ENCODE measurements at places on chromosomes 2 and 18.

- no peak for DNase-seq
These were observed 20.8 kb upstream of the CEP68 start for GRCh38 chr2:65035351-65035943.

- no peak for DNase-seq
These were observed 19.1 kb upstream of the NARS1 start for GRCh38 chr18:57640749-57641148.

DNA sequence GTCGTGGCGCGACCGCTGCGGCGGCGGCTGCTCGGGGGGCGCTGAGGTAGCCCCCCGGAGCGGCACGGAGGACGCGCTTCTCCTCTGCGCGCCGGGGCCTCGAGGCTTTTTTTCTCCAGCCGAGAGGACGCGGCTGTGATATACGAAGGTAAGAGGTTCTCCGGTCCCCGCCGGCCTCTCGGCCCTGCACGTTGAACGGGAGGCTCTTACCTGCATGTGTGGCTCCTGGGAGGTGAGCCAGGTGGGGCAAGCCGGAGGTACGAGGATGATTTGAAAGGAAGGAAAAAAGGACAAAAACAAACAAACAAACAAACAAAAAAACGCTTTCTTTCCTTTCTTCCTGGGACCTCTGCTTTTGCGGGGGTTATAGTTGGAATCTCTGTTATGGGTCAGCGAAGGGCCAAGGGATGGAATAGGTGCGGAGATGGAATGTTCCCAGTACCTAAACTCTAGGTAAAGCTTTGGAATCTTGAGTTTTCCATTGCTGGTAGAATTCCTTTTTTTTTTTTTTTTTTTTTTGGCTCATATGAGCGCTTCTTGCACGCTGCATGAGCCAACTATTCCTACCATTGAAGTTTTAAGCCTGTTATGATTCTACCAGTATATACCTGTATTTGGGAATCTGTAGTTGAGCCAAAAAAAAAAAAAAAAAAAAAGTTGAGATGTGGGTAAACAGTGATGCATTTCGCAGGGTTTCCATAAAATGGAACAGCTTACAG, 674 bp downstream of the PTPN4 start:
- no peak for DNase-seq

- DNase-seq, result no peak
These were observed 203.3 kb upstream of the SESTD1 start for GRCh38 chr2:179467960-179468359.

DNA sequence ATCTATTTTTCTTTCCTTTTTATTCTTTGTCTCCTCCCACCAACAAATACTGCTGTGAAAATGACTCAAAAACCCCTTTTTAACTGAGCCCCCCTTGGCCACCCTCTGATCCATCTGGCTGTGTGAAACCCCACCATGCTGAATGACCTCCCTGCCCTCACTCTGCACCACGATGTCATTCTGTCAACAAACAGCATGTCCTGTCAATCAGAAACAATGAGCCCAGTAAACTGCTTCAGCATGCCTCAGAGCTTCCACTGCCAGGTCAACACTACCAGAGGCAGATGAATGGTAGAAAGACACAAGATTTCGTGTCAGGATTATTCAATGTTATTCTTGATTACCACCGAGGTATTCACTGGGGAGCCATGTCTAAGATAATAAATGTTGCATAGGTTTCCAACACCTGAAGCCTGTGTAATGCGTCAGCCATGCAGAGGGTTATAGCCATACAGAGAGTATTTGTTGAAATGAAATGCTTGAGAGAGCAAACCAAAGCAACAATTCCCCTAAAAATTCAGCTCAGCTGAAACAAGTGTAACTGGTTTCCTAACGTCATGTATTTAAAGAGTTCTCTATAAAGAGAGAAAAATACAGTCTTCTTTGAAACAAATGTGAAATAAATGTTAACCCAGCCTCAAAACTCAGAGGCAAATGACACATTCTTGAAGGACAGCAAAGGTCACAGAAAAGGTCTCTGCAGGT, 76.7 kb downstream of the LRP2 start:
- no peak for DNase-seq

DNA sequence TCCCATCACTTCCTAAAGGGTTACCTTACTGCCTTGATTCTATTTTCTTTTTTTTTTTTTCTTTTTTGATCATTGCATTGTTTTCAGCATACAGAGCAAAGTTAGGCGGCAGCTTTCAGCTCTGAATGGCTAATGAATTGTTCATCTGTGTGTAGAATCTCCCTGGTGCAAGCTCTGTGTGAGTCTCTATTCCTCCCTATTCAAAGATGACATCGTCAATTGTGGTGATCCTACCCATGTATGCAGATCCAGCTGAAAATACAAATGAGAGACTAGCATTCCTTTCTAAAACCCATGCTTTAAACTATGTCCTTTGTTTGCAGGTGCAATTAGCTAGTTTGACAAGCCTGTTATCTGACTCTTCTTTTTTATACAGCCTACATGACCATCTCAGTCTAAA, 539.0 kb downstream of the ARHGAP15 start:
- no peak for DNase-seq

DNA sequence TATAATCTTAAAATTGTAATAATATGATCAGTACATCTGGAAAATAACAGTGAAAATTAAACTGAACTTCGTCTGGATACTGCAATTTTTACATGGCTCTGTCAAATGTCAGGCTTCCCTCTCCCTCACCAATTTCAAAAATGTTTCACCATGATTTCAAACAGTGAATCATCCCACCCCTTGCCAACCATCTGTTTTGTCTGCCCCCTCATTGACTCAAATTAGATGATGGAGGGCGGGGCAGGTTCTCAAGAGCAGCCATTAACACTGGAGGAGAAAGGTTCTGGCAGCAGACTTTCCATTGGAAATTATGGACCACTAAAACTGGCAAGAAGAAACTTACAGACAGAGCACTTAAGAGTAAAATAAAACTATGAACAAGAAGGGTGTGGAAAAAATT, 1195.7 kb upstream of the ZEB2 start:
- peak; percentile 17 for DNase-seq

DNA sequence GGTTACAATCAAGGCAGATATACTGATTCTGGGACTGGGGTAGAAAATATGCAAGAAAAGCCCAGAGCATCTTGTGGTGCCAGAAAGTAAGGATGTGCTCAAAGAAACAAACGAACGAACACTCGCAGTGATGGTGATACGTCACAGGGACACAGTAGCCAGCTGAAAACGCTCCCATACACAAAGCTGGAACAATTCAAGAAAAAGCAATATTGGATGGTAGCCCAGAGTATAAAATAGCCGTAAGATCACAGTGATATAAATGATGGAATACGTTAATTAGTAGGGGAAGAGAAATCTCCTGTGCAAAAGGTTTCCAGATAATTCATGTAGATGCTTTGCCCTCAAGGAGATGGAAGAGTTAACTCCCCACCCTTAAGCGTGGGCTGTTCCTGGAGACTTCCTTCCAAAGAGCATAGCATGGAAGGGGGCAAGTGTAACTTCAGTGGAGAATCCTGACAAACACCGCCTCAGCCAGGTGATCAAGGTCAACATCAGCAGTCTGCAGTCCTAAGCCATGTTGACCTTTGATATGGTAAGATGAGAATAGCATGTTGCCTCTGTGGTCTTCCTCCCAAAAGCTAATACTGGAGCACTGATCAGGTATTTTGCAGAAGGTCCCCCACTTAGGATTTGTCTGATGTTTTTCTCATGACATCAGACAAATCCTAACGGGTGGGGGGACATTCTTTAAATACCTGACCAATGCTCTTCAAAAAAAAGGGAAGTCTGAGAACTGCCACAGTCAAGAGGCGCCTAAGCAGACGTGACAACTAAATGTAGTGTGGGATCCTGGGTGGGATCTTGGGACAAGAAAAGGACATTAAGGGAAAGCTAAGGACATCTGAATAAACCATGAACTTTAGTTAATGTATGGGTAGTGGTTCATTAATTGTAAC, 99.0 kb downstream of the NCK2 start:
- DNase-seq, result peak; percentile 10

- DNase-seq, result no peak
These were observed 274.9 kb upstream of the VWC2L start for GRCh38 chr2:214135966-214136365.

GRCh38 chr18:63365876-63366212, 1.2 kb downstream of the KDSR start:
- DNase-seq, result no peak

DNA sequence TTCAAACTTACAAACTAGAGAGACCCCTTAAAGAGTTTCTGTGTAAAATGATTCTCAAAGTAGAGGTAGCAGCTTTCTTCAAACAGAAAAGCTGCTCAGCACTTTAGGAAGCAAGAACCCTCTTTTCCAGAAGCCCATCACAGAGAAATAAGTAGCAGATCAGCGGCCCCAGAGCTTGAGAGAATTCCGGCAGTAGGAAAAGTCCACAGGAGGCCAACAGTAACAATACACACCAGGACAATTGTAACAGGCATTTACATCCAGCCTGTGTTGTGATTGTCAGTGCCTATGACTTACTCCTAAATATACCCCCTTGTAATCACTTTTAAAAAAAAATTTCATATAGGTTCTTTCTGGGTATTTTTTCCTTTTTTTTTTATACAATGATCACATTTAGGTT, 161.4 kb upstream of the ACVR2A start:
- DNase-seq, result no peak

GRCh38 chr2:238895891-238896600, 48.2 kb downstream of the TWIST2 start:
- DNase-seq, result peak; percentile 48

- no peak for DNase-seq
These were observed 15.0 kb upstream of the KCNG2 start for GRCh38 chr18:79782566-79783308.

- peak; percentile 65 for DNase-seq
These were observed at the start of gene CCDC138 for GRCh38 chr2:108786354-108787215. Gene CCDC138 (plus strand): TSS chr2:108786771. CDS start chr2:108786823, 52 bp downstream.

DNA sequence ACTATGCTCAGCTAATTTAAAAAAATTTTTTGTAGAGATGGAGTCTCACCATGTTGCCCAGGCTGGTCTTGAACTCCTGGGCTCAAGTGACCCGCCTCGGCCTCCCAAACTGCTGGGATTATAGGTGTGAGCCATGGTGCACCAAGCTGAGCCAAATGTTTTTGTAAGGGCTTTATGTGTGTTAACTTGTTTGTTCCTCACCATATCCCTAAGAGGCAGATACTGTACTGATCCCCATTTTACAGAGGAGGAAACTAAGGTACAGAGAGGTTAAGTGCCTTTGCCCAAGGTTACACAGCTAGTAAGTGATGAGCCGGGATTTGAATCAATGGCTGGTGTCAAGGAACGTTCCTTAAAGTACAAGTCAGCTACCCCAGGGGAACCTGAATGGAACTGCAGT, 85.3 kb upstream of the KLF7 start:
- no peak for DNase-seq

- DNase-seq, result no peak
These were observed 25.8 kb upstream of the SRD5A2 start for GRCh38 chr2:31606509-31606908.

- no peak for DNase-seq
These were observed 21.5 kb downstream of the SOWAHC start for GRCh38 chr2:109635426-109636304.

- no peak for DNase-seq
These were observed 110.0 kb upstream of the TEX51 start for GRCh38 chr2:126788652-126789051.

DNA sequence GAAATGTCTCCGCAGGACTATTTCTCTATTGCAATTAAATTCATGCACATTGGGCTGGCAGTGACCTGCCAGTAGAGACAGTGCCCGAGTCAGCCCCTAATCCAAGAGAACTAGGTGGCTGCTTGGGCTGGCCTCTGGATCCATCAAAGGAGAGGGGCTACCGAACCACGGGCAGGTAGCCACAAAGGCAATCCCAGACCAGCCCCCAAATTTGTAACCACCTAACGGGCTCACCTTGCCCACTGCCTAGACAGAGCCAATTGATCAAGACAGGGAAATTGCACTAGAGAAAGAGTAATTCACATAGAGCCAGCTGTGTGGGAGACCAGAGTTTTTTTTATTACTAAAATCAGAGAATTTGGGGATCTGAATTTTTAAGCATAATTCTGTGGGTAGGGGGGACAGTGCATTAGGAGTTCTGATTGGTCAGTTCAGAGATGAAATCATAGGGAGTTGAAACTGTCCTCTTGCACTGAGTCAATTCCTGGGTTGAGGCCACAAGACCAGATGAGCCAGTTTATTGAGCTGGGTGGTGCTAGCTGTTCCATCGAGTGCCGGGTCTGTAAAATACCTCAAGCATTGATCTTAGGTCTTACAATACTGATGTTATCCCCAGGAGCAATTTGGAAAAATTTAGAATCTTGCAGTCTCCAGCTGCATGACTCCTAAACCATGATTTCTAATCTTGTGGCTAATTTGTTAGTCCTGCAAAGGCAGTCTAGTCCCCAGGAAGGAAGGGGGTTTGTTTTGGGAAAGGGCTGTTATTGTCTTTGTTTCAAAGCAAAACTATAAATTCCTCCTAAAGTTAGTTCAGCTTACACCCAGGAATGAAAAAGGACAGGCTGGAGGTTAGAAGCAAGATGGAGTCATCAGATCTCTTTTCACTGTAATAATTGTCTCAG, 260.4 kb upstream of the SP5 start:
- no peak for DNase-seq

- DNase-seq, result no peak
These were observed 21.7 kb upstream of the BAZ2B start for GRCh38 chr2:159637988-159638501.

DNA sequence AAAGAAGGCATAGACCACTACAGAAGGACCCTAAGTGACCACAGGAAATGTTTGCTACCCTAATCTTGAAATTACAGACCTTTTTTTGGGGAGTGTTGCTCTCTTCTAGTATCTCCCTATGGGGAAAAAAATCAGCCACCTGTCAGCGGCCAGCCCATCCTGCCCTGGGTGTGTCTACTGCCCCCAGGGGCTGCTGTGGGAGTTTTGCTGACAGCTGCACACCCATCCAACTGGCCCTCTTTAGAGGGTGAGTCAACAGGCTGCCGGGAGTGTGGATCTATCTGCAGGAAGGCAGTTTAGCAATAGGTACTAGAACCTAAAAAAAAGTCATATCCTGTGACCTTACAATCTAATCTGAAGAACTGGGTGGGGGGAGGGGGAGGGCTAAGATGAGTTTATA, 796 bp upstream of the DYSF start:
- DNase-seq, result no peak

- DNase-seq, result no peak
These were observed 64.3 kb upstream of the ZNF385B start for GRCh38 chr2:179925713-179926112.

DNA sequence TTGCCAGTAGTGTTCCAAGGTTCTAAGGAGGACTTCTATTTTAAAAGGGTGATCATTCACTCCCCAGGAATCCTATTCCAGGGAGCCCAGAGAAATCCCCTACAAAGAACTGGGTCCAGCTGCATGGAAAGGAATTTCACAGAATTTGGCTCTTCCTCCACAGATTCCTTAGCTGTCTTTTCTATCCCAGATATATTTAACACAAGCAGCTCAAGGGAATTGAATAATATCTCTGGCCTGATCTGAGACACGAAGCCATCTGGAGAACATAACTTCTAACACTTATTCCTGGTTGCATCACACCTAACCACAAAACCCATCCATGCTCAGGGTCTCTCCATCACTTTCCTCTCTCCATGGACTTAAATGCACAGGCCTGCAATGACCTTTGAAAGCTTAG, 306.7 kb upstream of the ACVR2A start:
- DNase-seq, result peak; percentile 2

GRCh38 chr2:53820048-53820447, 33.2 kb downstream of the ERLEC1 start:
- DNase-seq, result no peak

- DNase-seq, result no peak
These were observed 194.1 kb downstream of the CTIF start for GRCh38 chr18:48732767-48733424.

- peak; percentile 42 for DNase-seq
These were observed 94.0 kb downstream of the PLA2R1 start for GRCh38 chr2:159968279-159968900.
